ENCODE measurements at places on chromosomes 2 and 18.

- DNase-seq, result no peak
Observed at GRCh38 chr18:73688851-73689711, 458.6 kb downstream of the FBXO15 start.

DNA sequence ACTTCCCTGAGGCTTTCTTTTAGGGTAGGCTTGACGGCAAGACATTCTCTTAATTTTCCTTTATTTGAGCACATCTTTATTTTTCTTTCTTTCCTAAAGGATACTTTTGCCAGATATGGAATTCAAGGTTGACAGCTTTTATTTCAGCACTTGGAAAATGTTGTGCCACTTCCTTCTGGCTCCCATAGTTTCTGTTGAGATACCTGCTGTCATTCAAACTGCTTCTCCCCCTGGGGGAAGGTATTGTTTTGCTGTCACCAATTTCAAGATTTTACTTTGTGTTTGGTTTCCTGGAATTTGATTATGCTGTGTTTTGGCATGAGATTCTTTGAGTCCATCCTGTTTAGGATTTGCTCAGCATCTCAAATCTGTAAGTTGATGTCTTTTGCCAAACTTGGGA is 39.1 kb upstream of the TWIST2 start:
- DNase-seq, result no peak

- no peak for DNase-seq
Observed at GRCh38 chr2:171523088-171524017, 1.1 kb downstream of the CYBRD1 start.

- DNase-seq, result peak; percentile 83
Observed at GRCh38 chr18:70376914-70377258, 88.0 kb downstream of the SOCS6 start.

DNA sequence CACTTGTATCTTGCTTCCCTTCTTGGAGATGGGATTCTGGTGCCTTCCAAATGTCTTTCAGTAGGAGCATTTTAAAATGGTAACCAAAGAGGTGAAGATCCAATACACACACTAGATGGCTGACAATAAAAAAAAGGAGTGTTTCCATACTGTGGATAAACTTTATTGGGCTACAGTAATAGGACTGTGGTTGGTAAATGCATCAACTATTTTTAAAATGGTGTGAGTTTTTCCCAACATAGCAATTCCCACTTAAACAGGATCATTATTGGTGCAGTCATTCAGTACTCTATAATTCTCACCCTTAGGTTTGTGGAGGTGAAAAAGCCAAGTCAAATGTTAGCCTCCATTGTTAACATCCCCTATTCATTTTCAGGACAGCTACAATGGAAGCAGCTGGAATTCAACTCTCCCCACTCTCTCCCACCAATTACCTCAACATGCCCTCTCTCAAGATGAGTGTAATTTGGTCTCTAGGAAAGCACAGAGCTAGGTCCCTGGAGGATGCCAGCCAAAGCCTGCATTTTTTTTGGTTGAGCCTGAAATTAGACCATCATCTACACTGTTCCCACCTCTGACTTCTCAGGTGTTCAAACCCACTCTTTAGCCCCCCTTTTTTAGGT is 273.3 kb downstream of the TCF4 start:
- DNase-seq, result no peak

DNA sequence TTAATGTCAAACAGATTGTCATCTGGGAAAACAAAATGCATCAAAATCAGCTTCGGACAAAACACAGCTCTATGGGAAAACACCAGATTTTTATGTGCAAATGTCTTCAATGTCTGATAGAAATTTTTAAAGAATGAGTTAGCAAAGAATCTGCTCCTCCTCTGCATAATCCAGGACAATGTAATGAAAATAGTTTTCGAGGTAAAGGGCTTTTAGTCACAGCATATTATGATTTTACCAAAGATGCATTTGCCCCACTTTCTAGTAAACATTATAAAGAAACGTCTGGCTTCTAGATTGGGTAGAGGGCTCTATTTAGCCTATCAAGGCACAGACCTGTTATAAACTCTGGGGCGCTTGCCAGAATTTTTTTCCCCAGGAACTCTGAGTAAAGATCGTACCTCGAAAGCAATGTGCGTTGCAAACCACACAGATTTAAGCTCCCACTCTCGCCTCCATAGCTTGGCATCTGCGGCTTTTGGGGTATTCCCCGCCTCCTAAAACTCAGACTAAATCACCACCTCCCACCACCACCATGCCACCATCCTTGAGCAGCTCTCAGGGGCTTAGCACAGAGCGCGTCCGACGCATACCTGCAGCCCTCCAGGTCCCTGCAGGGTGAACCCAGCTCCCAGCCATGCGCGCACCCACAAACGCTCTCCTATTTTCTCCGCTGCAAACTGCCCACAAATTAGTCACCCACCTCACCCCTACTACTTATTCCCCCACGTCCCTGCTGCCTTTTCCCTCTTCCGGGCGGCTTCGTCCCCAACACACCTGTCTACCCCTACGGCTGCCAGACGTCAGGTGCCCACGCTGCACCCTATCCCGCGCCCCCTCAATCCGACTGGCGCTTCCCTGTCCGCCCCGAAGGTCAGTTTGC is 829 bp downstream of the ACVR1C start:
- DNase-seq, result no peak

- no peak for DNase-seq
Observed at GRCh38 chr2:60746318-60746717, 9.8 kb upstream of the PAPOLG start.

DNA sequence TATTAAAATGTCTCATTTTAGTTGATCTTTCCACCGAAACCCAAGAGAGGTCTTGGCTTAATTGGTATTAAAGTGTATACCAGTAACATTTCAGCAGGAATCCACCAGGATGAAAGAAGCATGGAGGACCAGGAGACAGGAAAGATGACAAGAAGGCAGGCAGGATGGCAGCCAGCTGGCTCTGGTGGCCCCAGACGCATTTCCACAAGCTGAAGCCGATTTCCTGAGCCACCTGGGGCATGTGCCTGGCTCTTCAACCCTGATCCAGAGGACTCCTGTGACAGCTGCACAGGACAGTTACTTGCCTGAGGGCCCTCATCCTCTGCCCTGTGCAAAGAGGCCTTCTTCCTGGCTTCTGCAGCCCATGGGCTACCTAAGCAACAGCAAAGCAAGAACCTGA is 56.9 kb upstream of the NFU1 start:
- no peak for DNase-seq

- DNase-seq, result no peak
Observed at GRCh38 chr2:218988650-218989049, 3.7 kb upstream of the FEV start.

DNA sequence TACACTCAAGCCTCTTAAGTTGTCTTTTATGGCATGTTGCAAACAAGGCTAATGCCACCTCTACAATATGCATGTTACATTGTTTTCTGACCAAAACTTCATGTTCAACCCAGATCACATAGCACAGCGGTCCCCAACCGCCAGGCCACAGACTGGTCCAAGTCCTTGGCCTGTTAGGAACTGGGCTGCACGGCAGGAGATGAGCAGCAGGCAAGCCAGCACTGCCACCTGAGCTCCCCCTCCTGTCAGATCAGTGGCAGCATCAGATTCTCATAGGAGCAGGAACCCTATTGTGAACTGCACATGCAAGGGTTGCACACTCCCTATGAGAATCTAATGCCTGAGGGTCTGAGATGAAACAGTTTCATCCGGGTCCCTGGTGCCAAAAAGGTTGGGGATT is 324.8 kb upstream of the CHAC2 start:
- DNase-seq, result peak; percentile 30

GRCh38 chr2:113219889-113220641 is 46.3 kb downstream of the PSD4 start:
- DNase-seq, result no peak

DNA sequence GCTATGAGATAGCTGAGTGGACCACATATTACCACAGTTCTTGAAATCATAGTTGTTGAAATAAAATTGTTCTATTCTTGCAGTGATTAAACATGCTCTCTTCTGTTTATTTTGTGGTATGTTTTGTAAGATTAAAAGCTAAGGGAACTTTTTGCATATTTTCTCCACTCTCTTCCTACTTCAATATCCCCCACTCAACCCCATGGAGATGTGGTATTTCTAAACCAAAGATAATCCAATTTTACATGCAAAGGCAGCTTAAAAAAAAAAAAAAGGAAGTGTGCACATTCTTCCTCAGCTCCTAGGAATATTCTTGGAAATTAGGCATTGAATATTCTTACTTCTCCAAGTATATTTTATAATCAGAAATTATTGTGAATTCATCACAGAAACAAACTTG is 15.0 kb upstream of the PAX3 start:
- no peak for DNase-seq

DNA sequence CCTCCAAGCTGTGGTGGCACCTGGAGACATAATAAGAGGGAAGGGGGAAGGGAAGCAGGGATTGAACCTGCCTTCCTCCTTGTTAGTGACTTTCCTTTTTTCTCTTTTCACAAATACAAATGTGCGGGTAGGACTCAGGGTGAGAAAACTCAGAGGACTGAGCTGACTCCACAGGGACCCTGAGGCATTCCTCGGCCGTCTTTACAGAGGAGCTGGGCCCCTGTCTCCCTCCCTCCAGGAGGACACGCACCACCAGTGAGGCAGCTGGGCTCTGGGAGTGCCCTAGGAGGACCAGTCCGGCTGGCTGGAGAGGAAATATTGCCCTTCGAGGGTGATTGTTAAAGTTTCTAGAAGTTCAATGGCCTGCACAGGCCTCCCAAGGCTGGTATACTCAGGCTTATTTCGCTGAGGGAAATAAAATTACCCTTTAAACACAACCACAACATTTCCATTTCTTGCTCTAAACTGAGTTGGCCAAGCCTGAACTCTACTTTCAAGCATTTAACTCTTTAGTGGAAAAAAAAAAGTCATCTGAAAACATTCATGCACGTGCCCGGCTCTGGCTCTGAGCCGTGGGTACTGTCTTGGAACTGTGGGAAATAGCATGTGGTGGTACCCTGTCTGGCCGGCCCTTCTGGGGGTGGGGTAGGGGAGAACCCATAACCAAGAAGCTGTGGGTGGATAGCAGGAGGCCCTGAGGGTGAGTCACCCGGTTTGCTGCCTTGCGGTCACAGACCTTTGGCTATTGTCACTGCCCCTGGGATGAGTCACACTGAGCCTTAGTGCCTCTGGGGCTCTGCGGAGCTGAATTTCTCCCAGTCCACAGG is 116.0 kb downstream of the COPS8 start:
- DNase-seq, result no peak

GRCh38 chr2:6186332-6187151 is 494.4 kb downstream of the SOX11 start:
- no peak for DNase-seq

DNA sequence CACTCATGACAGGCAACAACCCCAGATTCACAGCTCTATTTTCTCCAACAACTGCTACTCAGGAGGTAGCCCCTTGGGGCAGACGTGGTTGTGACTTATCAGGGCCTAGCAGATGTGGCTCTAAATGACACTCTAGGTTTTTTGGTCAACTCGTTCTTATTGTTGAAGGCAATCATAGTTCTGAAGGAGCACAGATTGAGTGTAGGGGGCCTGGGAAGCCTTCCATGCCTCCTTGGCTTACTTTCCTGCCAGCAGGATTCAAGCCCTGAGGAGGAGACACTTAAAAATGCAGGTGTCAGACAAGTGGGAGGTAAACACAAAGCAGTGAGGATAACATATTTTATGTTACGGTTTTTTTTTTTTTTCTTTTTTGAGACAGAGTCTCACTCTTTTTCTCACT is 23.5 kb upstream of the SUCLG1 start:
- no peak for DNase-seq

DNA sequence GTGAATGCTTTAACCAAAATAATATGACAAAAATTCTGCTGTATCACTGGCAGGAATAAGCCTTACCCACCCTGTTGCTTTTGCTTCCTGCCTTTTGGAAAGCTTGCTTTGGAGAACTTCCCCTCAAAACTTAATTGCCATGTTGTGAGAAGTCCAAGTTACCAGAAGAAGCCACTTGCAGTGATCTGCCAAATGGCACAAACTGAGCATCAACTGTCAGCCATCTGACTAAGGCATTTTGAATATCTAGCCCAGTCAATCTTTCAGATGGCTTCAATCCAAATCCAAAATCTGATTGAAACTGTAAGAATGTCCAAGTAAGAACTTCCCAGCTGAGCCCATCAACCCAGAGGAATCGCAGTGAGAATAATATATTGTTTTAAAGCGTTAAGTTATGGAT is 216.5 kb upstream of the ZC3H15 start:
- DNase-seq, result no peak

GRCh38 chr2:241959751-241960269 is 90.3 kb downstream of the RTP5 start:
- DNase-seq, result no peak

- DNase-seq, result no peak
Observed at GRCh38 chr18:49690312-49690711, 123.0 kb downstream of the ACAA2 start.

DNA sequence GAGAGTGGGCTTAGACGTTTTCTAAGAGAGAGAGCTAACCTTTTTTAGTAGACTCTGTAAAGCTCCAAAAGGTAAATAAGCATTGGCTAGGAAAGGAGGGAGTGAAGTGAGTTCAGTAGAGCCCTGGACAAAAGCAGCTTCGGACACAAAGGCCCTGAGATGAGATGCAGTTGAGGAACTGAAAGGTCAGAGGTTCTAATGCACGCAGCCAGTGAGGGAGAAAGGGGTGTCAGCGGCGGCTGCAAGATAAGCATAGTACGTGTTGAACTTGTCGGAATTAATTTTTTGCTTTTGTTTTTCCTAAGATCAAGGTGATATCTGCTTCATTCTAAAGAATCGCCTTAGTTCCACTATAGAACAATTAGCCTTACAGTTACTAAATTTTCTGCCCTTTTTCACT is 11.2 kb upstream of the SLC8A1 start:
- DNase-seq, result no peak

DNA sequence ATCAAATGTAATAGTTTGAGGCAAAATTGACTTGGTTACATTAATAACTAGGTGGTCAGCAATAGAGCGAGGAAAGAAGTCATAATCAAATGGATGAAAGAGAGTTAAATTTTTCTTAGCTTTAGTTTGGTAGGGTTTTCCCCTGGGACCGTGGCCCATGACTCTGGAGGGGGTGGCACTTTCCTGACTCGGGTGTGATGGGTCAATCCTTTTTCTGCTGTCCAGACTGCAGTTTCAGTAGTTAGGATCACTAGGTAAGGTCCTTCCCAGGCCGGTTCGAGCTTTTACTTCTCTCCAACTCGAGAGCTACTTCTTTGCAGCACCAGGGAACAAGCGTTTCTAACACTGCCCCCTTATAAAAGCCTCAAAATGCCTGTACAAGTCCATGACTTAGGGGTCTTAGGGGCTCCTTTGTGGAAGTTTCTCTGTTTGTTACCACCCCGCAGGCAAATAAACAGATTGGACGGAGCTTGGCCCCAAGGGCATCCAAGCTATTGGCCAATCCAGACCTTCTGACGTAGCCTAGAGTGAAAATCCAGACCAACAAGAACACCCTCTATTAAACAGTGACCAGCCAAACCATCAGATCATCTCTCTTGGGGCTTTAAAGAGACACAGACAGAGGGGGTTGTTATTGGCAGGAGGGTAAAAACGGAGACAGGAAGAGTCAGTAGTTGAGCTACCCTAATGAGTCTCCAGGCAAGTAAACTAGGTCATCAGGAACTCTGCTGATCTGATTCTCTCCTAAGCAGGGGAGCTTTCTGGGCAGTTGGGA is 9.4 kb upstream of the CEP68 start:
- DNase-seq, result no peak

All from NCI-H526 treated with DMSO at 0.1 percent for 48 hours (cell line).